Keratinocyte (primary cell): ENCODE measurements at places on chromosomes 11 and 22.

DNA sequence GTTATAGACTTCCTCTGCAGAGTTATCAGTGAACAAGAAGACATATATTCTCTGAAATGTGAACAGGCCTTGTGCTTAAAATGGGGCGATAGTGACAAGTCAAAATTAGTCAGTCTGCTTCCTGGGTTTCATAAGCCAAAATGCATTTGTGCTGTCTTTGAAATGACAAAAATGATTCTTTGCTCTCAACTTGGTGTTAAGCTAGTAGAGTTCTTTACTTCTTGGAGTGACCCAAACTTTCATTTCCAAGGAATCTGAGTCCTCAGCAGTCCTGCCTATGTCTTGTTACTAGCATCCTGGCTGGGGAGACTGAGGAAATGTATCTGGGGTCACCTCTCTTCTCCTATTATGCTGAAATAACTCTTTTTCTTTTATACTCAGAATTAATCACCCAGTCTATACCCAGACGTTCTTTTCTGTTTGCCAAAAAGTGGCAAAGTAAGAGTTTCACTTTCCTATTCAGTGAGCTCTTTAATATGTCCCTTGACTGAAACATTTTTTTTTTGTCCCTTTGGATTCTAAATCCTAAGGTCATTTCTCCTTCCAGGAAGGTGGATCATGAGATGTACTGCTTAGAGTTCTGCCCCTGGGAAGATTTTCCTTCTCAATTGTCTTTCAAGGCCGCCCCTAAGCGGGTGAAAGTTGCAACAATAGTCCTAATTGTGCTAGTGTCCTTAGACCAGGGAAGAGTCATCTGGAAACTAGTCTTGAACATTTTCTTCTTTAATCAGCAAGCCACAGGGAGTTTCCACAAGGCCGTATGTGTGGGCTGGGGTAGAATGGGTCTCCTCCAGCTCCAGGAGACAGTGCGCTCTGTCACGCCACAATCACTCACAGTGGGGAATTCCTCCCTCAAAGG, 53.0 kb upstream of the RDX start:
- DNase-seq = no peak

DNA sequence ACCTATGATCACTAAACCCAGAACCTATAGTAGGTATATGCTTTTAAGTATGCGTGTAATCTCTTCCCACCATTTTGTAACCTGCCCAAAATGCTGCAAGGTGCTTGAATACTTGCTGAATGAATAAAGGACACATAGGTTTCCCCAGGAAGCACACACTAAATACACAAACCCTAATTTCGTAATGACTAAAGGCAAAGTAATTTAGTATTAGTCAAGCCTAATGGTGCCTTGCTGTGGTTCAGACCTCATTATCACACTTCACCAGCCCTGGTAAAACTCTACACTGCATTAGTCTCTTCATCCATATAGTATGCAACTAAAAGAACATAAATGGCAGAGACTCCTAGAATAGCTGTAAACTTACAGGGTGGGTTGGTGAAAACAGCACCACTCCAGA, 289.0 kb upstream of the PITPNB start:
- DNase-seq = no peak

DNA sequence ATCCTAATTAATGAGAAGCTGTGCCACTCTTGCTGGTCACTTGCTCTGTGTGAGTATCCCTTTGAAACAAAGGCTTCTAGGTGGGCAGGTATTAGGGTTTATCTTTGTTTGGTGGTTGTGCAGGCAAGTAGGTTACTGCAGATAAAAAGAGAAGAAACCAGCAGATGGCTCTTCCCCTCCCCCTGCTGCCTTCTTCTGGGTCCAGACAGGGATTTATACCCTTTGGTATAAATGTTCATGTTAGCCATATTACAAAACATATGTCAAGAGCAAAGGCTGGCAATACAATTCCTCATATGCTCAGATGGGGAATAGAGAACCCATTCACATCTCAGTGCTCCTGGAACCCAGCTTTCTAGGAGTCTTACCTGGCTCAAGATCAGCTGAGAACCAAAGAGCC, 109.9 kb downstream of the NAV2 start:
- DNase-seq = no peak

- DNase-seq = no peak
Observed at GRCh38 chr11:64294774-64295173, 3.7 kb downstream of the KCNK4 start.

DNA sequence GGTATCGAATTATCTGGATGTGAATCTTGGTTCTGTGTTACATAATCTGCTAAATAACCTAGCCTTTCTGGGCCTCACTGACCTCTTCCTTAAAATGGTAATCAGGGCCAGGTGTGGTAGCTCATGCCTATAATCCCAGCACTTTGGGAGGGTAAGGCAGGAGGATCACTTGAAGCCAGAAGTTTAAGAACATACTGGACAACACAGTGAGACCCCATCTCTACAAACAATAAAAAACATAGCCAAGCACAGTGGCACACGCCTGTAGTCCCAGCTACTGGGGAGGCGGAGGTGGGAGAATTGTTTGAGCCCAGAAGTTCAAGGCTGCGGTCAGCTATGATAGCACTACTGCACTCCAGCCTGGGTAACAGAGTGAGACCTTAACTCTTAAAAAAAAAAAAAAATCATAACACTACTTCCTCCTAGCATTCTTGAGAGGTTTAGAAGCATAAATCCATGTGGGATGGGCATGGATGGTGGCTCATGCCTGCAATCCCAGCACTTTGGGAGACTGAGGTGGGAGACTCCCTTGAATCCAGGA, 72.5 kb downstream of the C11orf65 start:
- DNase-seq = no peak

GRCh38 chr11:108474664-108475463, 7.5 kb upstream of the C11orf65 start:
- DNase-seq = no peak

DNA sequence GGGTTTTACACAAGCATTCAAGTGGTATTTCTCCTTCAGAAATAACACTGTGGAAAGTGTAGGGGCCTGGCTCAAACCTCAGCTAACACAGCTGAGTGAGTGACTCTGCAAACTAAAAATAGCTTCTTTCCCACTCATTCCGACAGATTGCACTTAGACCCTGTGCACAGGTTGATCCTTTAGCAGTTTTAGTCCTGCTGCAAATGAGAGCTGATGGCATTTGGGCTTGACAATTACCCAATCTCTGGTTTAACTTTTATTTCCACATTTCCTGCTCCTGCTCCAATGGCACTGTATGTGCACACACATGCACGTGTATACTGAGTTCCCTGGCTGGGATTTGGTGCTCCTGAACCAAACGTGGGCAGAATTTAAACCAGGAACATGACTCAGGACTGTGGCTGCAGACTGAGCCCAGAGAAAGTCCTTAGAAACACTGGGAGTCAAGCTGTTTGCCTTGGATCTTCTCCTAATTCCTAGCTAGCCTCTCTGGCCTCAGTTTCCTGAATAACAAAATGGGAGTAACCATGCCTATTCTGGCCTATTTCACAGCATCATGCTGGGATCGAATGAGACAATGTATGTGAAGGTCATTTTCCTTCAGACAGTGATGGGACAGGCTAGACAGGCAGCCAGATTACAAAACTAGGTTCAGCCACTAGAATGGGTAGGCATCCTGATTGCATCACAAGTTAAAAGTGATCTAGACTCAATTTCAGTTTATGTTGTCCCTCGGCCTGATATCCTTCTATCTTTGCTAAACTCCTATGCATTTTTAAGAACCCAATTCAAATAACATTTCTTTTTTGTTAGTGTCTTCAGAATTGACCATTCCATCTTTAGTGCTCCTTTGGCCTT, 58.2 kb downstream of the SERGEF start:
- no peak for DNase-seq

- no peak for DNase-seq
Observed at GRCh38 chr11:44621140-44621681, 55.7 kb downstream of the CD82 start.

GRCh38 chr11:9774591-9775397, 110.9 kb downstream of the SWAP70 start:
- DNase-seq = no peak

GRCh38 chr22:41777749-41778425, 22.6 kb upstream of the CCDC134 start:
- DNase-seq = no peak

DNA sequence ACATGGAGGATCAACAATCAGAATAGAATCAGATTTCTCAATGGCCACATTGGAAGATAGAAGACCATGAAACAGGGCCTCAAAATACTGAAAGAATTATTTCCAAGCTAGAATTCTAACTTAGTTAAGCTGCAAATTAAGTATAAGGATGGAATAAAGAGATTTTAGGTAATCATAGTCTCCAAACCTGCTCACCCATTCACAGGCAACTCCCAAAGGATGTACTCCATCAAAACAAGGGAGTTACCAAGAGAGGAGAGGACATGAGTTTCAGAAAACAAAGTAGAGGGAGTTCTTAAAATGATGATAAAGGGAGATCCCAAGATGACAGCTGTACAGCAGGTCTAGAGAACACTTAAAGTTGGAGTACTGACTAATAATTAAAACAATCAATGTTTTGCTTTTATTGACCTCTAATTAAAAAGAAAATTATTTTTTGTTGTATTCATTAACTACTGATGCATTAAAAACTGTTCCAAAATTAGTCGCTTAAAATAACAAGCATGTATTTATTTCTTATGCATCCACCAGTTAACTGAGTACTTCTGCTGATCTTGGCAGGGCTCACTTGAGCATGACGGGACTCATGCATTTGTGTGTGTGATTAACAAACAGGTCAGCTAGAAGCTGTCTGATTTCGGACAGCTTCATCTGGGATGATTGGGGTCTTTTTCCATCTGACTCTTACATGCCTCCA, 95.6 kb downstream of the CD44 start:
- no peak for DNase-seq

GRCh38 chr22:48076008-48076407, 1313.6 kb downstream of the TBC1D22A start:
- no peak for DNase-seq

- no peak for DNase-seq
Observed at GRCh38 chr11:75383246-75383645, 16.1 kb upstream of the RPS3 start.

DNA sequence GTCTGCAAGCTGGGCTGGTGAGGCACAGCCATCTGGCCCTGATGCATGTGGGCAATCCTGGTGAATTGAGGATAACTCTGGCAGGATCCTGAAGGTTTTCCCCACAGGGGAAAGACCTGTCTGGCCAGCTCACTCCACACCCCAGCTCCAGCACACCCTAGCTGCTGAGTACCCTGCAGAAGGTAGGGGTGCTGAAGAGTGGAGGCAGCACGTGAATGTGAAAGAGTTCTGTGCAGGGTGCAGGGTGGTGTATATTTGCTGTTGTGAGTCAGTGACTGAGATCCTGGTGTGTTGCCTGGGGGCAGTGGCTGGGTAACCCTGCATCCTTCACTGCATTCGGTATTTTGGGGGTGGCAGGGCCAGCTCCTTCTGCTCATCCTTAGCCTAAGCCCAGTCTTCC, 22.4 kb downstream of the DGAT2 start:
- DNase-seq = no peak

GRCh38 chr11:75380245-75380644, 19.1 kb upstream of the RPS3 start:
- no peak for DNase-seq

- DNase-seq = no peak
Observed at GRCh38 chr11:102802341-102802740, 4.4 kb upstream of the MMP1 start.

DNA sequence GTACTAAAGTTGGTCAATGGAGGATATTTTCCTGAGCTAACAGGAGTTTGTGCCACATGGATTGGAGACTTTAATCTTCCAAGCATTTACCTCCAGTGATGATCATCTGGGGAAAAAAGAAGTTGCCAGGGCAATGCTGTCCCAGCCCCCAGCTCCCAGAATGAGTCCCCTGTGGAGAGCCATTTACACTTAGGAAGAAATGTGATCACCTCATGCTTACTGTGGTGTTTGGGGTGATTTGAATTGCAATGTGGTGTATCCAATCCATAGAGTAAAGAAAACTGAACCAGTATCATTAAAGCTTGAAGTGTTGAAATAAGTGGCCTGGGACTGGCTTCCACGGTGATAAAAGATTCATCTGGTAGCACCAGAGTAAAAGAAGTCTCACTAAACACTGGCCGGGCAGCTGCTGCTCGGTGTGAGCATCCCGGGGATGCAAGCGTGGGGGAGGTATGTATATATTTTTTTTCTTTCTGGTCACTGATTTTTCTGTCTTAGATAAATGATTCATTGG, 117.2 kb upstream of the NTM start:
- DNase-seq = no peak

DNA sequence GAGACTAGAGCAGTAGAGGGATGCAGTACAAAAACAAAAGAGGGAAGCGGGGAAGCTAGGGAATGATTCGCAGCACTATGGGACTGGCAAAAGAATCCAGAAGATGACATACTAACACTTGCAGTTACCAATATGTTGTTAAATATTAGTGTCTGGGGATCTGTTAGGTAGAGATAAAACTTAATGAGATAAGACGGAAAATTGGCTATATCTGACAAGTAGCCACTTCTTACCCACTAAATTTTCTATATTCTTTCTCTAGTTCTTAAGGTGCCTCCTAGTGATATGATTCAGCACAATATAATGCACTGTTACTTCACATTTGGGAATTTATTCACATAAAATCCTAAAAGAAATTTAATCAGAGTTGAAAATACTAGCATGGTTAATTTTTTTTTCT, 30.8 kb downstream of the CCDC90B start:
- DNase-seq = no peak

GRCh38 chr11:104699981-104700380, 198.3 kb downstream of the CASP12 start:
- DNase-seq = no peak

DNA sequence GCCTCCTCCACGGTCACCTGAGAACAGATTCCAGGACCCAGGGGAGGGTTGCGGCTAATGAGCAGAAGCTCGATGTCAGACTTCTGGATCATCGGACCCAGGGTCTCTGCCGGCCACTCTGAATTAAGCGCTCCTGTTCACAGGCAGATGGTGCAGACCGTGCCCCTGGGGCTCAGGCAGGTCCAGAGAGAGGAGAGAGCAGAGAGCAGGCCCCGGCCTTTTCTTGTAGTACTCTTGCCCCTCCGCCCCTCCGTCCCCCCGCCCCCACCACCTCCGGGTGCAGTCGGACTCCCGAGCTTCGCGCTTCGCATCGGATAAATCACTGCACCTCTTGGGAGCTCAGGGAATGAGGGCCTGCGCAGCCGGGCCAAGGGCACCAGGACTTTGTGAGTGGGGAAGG, 50.3 kb downstream of the RPS6KA4 start:
- no peak for DNase-seq

- no peak for DNase-seq
Observed at GRCh38 chr22:36904260-36904880, 9.1 kb upstream of the CSF2RB start.

- no peak for DNase-seq
Observed at GRCh38 chr22:39530692-39531331, 1.7 kb downstream of the RPS19BP1 start.

DNA sequence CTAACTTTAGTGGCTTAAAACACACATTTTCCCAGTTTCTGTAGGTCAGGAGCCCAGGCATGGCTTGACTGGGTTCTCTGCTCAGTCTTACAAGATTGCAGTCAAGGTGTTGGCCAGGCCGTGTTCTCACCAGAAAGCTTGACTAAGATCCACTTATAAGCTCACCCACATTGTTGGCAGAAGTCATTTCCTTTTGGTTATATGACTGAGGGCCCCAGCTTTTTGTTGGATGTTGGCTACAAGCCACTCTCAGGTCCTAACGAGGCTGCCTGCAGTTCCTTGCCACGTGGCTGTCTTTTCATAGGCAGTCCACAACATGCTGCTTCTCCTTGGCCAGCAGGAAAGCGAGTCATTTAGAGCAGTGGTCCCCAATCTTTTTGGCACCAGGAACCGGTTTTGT, 79.3 kb upstream of the CRTAM start:
- DNase-seq = peak; percentile 35

GRCh38 chr11:100851147-100851546, 164.1 kb downstream of the ARHGAP42 start:
- DNase-seq = peak; percentile 48
